COR-L47 (cell line): ENCODE measurements at places on chromosomes 11 and 22.

- DNase-seq: no peak
Observed at GRCh38 chr11:9462172-9462799, 1.5 kb downstream of the ZNF143 start.

- no peak for DNase-seq
Observed at GRCh38 chr11:78034623-78035022, 11.5 kb upstream of the KCTD14 start.

DNA sequence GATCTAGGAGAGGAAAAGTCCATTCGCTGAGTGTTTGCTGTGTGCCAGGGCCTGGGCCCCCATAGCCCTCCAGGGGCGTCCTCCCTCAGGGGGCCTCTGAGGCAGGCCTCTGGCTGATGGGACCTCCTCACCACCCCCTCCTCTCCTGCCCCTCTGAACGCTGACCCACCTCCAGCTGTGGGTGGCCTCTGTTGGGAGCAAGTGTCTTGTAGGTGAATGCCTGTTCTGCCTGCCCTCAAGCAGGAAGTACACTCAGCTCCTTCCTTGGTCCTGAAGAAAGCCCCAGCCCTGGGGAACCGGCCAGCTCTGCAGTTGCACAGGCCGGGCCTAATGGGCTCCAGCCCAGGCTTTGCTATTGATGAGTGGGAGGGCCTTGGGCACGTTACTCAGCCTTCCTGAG is 3.5 kb downstream of the MYO7A start:
- DNase-seq: no peak

DNA sequence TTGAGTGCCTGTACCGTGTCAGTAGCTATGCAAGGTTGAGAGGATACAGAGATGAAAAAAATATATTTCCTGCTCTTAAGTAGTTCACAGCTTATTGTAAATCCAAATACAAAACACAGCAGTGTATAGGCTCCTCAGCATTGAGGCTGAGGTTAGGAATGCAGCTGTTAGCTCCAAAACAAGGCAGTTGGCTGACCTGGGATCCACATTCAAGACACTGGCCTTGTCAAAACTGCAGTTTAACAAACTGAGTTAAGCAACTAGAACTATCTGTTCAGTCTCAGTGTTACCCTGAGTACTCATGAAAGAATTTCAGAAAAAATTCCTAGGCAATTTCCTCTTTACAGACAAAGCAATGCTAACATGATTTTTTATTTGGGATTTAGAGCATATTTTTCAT is 42.8 kb downstream of the REXO2 start:
- DNase-seq: no peak

GRCh38 chr11:70854201-70854600 is 398.2 kb downstream of the SHANK2 start:
- DNase-seq: no peak
